ENCODE measurements at places on chromosomes 3 and 15.

DNA sequence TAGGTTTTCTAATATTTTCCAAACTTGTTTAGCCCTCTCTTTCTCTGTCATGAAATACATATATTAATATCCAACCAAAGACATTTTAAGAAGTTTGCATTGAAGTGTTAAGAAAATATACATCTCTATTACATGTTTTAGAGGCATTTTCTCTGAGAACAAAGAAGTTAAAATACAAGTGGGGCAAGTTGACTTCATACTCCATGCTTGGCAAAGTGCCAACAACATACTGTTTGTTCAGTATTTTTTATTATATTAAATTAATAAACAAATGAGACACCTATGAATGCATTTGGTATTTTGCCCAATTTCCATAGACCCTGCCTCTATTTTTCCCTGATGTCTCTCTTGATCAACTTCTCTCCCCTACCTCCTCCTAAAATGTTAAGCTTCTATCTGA, 232.8 kb upstream of the MRPL3 start:
- no peak for DNase-seq

DNA sequence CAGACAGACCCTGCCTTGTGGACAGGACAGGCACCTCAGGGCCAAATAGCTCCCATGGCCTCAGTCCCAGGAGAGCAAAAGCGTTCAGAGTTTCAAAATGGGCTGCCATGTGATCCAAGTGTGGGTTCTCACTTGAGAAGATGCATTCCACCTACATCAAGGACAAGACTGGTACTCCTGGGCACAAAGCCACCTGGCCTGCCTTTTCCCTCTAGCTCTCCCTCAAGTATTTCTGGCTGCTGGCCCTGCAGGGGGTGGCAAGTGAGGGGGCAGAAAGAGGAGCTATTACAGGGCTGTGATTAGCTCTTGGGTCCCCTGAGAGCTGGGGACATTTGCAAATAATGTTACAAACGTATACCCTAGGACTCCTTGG, 6.5 kb upstream of the COL7A1 start:
- no peak for DNase-seq

DNA sequence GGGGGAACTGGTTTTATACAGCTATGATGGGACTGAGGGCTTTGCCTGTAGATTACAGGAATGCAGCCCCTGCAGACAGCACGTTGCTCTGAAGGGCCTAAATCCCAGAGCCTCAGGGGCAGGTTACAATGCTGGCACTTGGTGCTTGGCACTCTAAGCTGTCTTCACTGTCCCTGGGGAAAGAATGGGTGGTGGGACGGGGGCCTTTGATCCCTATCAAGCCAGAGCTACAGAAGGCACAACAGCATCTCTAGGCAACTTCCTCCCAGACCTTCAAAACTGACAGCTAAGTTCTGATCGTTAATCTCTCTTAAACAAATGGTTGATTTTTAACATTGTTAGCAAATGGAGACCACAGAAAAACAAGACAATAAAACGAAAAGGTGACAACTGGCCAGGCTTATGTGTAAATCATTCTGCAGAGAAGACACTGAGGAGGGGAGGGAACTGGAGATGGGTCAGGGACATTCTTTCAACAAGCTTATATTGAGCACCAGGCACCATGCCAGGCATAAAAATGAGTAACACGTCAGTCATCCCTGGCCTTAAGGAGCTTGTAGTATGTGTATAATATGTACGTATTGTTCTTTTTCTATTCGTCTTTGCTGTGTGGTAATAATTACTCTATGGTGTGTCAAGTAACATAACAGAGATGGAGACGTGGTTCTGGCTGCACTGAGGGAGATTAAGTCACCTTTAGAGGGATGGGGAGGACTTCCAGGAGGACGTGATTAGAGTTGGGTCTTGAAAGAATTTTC, 49.1 kb downstream of the CA12 start:
- DNase-seq, result no peak

DNA sequence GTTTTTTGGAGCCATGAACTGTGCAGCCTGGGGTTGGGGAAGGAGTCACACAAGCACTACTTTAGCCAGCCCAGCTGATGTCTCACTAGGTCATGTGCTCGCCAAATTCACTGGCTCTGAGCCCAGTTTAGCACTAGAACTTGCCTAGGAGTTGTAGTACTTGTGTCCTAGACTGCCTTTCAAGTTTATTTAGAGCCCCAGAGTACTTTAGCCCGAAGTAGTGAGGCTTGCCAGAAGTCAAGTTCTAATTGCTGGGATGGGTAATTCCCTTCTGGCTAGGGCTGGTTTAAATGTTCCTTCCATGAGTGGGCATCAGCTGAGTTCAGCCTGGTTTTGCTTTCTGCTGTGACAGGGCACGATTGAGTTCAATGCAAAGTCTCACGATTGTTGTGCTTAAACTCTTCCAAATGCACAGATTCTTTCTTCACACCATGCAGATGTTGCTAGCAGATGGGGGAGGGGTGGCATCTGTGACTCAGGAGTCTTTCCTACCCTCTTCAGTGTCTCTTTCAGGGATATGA, 228.2 kb upstream of the ZPLD1 start:
- DNase-seq, result no peak

DNA sequence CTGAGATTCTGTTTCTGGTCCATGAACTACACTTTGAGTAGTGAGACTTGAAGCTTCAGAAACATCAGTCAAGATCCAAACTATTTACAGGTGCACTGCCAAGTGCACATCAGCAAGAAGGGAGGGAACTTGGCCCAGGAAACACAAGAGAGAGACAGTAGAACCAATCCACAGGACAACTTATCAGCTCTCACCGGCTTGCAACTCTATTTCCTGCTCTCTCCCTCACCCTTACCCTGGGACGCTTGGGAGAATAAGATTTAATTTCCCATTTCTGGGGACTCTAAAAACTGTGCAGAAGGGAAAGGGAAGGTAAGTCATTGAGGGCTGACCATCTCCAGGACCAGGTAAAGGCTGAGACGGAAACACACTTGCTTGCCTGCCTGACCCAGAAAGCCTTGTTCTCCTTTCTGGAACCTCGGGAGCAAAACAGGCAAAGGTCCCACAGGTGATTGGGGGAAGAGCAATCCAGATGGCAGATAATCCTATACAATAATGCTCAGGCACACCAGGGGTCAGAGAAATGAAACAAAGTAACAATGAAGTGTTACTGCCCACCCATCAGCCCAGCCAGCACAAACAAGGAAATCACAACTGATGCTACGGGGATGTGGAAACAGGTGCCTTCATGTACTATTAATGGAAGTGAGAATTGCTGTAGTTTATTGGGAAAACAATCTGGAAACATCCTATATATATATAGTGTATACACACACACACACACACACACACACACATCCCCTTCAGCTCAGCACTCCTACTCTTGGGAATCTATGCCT, 154.4 kb downstream of the XXYLT1 start:
- DNase-seq, result no peak

DNA sequence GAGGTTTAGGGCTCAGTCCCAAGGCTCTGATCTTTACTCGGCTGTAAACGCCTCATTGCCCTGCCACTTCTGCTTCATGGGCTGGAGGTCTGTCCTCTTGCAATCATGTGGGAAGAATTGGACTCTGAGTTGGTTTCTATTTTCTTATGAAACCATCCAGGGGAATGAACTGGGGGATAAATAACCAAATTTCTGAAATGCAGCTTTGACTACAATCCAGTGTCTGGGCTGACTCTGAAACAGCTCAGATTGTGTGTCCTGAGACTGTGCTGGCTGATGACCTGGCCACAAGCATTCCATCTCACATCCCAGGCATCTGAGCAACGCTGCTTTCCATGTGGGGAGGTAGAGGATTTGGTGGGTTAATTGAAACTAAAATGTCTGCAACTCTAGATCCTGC, 71.0 kb upstream of the GALNT15 start:
- no peak for DNase-seq
